Hematopoietic multipotent progenitor cell treated with erythropoietin and hydrocortisone succinate and interleukin-3 and kit ligand, for 6 days (in vitro differentiated cells): ENCODE measurements at places on chromosomes 6 and 20.
A peak's percentile ranks its signal among the peaks of the same experiment; 100 is the strongest.

DNA sequence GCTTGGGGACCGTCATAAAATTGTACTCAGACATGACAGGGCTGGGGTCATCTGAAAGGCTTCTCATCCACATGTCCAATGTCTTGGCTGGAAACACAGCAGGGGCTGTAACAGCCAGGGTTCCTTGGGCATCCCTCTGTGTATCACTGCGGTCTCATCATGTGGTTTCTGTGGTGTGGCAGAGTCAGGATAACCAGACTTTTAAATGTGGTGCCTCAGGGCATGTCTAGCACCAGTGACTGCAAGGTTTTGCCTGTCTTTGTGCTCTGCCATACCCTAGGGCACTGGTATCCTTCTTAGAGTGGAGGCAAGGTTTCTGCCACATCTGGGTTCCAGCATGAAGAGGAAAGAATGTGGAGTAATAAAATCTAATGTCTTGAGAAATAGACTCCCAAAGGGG, 124.2 kb downstream of the PLEKHG1 start:
- DNase-seq, result no peak

DNA sequence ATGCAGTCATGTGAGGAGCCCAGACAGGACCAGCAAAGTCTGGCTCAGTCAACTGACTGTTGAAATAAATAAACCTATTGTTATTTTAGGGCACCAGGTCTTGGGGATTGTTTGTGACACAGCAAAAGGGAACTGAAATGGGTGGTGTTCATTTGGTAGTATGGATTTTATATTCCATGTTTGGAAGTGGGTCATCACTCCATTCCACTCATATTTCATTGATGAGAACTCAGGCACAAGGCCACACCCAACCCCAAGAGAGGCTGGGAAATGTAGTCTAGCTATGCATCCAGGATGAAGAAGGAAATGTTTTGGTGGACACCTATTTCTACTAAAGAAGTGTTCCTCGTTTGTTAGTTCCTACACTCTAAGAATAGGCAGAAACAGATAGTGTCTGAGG, 64.9 kb upstream of the BTBD3 start:
- no peak for DNase-seq

GRCh38 chr20:63522091-63522868, 1.7 kb downstream of the PPDPF start:
- peak; percentile 60 for DNase-seq

DNA sequence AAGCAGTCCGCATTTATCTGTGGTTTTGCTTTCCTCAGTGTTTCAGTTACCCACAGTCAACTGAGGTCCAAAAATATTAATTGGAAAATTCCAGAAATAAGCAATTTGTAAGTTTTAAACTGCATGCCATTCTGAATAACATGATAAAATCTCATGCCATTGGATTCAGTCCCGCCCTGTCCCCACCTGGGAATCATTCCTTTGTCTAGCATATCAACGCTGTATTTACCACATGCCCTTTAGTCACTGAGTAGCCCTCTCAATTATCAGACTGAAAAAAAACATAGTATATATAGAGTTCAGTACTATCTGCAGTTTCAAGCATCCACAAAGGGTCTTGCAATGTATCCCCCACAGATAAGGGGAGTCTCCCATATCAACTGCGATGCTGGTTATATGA, 17.1 kb downstream of the RANBP9 start:
- DNase-seq, result peak; percentile 41

DNA sequence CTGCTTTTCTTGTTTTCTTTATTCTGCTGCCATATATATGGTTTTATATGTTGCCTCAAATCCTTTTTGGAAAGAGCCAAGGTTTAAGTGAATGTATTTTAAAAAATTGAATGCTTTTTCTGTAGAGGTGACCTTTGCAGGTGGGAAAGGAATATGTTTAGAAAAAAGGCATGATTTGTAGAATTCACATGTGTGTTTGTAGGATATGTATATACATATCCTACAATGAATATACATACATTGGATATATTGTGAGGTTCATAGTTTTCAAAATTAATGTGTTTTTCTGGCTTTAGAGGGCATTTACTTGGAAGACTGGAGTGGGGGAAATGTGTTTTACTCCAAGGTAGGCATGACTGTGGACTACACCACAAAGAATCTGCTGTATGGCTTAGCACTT, 4.0 kb upstream of the EYA2 start:
- no peak for DNase-seq

GRCh38 chr6:70538376-70538775, 28.4 kb upstream of the SDHAF4 start:
- DNase-seq, result no peak

- no peak for DNase-seq
Measured at GRCh38 chr6:110095101-110095500, 84.4 kb downstream of the WASF1 start.

- DNase-seq, result no peak
Measured at GRCh38 chr6:17632934-17633333, 32.8 kb downstream of the FAM8A1 start.

- no peak for DNase-seq
Measured at GRCh38 chr20:44054118-44054517, 132.9 kb downstream of the JPH2 start.

DNA sequence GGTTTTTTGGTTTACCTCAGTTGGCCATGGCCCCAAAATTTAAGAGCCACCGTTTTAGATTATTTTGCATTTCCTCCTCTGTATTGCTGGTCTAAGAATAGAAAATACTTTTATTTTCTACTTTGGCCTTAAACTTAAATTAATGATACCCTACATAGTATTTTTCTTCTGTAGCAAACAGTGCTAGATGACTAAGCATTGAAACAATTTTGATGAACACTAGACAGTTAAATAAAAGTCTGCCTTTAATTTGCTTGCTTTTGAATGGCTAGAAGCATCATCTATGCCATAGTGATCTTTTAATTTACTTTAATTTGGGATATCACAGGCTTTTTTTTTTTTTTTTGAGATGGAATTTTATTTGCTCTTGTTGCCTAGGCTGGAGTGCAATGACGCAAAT, 106.4 kb downstream of the CD109 start:
- no peak for DNase-seq

DNA sequence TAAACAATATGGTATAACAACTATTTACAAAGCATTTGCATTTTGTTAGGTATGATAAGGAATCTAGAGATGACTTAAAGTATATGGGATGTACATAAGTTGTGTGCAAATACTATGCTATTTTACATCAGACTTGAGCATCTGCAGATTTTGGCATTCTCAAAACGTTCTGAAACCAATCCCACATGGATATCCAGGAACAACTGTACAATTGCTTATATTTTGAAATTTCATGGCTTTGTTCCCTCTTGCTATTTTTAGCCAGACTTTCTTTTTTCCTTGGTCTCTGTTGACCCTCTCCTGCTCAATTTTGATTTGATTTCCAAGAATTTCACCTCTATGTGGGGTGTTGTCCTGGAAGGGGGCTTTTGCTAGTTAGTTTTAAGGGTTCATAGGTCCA, 32.9 kb upstream of the UST start:
- no peak for DNase-seq

GRCh38 chr6:35398526-35398925, 53.6 kb upstream of the FANCE start:
- no peak for DNase-seq

GRCh38 chr6:147742440-147742839, 233.9 kb downstream of the SAMD5 start:
- DNase-seq, result no peak

DNA sequence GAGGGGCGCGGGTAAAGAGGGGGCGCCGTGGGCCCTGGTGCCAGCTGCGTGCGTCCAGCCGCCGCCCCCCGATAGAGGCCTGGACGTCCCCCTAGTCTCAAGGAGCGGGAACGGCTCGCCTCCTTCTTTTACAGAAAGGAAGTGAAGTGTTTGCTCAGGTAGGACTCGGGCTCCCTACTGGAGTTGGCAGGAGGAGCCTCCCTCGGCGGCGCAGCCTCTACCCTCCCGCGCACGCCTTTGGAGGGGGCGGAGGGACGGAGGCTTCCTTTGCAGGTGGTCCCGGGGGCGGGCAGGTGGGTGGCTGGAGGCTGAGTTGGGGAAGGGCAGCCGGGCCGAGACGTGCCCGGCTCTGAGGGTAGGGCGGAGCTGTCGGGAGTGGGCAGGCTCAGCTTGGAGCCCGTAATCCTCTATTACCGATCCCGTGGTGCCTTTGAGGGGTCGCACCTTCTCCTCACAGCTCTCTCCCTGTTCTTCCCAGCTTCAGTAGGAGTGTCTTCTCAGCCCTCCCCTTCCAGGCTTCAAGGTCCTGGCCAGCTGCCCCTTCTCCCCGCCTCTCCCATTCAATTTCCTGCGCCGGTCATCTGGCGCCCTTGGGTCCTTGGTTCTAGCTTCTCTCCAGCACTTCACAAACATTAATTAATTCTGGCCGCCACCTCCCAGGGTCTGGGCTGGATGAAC, 728 bp downstream of the ITPR3 start:
- DNase-seq, result no peak

DNA sequence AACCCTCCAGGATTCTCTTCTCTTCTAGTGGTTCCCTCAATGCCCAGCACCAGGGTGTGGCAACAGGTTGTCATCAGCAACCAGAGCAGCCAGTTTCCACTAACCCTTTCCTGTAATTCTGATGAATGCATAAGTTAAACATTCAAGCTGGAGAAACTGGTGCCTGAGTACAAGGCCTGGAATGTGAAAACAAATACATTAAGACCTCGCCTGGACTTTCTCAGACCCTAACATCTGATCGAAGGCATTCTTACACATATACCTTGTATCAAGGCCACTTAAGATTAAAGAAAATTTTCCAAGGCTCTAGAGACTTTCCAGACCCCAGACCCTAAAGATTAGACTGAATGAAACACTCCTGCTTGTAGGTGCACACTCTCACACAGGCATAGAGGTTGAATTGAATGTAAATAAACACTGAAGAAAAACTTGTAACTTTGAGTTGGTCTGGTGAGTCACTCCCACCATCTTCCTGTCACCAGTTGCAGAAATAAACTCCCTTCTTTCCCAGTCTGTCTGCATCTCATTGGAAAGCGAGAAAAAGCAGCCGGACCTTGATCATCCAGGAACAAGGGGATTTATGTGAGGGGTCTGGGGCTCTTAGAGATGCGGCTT, 9.0 kb downstream of the LRP11 start:
- no peak for DNase-seq

- peak; percentile 81 for DNase-seq
Measured at GRCh38 chr6:41560431-41561192, 14.4 kb downstream of the FOXP4 start.

GRCh38 chr20:32192698-32193097, 14.8 kb downstream of the PLAGL2 start:
- DNase-seq, result no peak

DNA sequence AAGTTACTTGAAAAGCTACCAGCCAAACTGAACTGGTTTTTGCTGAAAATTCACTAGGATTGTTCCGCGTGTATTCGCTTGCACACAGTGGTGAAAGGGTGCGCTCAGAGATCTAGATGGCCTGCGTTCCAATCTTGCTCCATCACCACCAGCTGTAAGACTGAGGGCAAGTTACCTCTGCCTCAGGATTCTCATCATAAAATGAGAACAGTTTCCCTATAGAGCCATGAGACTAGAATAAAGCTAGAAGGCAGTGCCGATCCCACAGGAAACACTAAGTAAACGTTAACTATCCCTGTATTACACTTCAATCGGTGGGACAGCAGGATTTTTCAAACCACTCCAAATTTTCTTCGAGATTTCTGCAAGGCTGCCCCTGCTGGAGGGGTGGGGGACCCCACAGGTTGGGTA, 838 bp downstream of the AHCY start:
- DNase-seq, result peak; percentile 33

GRCh38 chr6:151804585-151805285, 2.7 kb upstream of the ESR1 start:
- no peak for DNase-seq

- DNase-seq, result no peak
Measured at GRCh38 chr6:124887872-124888580, 74.2 kb upstream of the RNF217 start.

- DNase-seq, result no peak
Measured at GRCh38 chr6:125826695-125827463, 36.1 kb downstream of the NCOA7 start.

DNA sequence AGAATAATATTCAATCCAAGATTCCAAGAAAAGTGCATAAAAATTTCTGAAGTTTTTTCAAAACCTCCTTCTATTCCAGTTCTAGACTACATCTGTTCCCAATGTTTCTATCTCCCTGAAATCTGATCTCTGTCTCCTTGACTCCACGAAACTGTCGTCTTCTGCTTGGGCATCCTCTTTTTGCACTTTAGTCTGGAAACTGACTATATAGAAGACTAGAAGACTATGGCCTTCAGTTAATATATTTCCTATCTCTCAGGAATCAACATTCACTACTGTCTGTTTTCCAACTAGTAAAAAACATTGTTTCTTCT, 745.4 kb upstream of the ADGRB3 start:
- no peak for DNase-seq

DNA sequence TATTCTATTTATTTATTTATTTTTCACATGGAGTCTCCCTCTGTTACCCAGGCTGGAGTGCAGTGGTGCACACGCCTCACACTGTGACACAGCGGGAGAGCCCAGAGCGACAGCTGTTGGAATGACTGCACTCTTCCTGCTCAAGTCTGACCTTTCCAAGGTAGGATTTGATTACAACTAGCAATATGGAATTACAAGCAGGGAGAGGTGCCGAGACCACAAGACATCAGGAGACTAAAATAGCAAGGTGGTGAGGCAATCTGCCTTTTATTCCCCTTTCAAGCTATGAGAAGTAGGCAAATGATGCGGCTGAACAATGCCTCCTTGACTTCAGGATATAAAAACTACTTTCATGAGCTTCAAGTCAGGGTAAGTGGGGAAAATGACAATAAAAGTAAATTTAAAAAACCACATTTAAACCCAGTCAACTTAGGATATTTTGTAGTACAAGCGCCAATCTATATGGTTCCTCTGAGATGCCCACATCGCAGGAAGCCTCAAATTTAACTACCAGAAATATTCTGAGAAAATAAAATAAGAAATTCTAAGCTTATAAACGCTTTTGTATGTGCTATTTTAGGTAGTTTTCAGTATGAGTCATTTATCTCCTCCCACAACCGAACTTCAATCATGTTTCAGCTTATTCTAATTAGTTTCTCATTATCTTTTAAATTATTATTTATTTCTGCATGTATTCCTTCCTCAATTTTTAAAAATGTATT, 146.9 kb upstream of the SGK1 start:
- no peak for DNase-seq

DNA sequence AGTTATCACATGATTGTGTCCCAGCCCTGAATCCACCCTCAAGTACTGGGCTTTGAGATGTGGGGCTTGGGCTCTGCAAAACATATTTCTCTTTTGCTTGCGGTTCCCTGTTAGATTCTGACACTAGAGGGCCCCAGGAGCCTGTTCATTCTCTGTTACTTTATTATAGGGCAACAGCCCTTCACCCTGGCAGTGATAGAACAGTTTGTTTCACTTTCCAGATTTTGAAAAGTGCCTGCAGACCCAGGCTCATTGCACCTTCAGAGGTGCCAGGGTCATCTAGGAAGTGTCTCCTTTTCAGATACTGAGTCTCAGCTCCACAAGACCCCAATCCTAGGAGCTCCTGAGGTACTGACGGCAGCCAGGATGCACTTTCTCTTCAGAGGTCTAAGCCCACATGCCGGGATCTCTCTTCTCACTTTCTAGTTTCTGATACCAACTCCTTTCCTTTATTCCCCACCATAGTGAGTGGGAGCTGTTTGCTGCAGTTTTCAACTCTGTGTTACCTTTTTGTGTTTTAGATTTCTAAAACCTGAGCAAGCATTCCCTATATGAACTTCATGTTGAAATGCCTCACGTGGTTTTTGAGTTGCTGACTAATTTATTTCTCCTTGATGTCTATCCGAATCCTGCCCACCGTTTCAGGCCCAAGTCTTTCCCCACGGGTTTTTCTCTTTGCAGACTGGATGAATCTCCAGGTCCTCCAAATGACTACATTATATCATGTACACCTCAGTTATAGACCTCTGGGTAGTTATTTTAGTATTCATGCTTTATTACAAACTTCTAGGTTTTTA, 10.9 kb downstream of the ABT1 start:
- peak; percentile 84 for DNase-seq

- DNase-seq, result no peak
Measured at GRCh38 chr6:124867121-124867520, 95.1 kb upstream of the RNF217 start.
